Panc1 (cell line): ENCODE measurements at places on chromosomes 1 and 21.
A peak's percentile ranks its signal among the peaks of the same experiment; 100 is the strongest.

GRCh38 chr1:111598544-111598943 is 21.0 kb upstream of the RAP1A start:
- no peak for DNase-seq

GRCh38 chr1:228340686-228341449 is 65.8 kb downstream of the TRIM11 start:
- no peak for DNase-seq

DNA sequence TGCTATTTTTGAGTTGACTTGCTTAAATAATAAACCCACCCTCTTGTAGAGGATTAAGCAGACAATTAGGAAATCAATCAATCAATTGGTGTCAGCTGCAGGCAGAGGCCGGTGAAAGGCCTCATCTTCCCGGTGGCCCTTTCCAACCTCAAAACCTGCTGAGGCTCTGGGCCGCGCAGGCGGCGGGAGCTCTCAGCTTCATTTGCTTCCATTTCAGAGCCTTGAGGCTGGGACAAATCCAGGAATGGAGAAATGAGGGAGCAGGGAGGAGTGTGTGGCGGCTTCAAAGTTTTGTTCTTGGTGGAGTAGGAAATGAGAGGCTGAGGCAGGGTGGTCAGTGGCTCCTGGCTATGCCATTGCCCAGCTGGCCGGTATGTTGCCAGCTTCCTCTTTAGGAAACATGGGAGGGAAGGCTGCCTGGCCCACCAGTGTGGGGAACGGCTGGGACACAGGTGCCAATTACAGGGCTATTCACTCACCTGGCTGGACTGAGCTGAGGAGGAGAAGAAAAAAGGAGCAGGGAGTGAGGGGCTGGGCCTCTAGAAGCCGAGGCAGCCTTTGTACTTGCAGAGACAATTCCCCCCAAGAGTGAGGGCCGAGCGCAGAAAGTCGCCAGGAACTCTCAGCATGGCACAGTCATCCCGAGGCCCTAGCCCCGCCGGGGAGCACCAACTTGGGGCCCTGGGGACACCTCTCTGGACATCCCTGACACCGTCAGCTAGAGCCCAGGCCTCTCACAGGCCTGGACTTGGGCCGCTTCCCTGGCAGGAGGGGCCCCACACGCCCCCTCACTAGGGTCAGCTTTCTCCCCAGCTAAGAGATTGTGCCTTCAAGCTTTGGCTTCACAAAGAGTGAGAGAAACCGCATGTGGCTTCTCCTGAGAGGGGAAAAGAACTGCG is 4.4 kb downstream of the POU3F1 start:
- DNase-seq, result no peak

DNA sequence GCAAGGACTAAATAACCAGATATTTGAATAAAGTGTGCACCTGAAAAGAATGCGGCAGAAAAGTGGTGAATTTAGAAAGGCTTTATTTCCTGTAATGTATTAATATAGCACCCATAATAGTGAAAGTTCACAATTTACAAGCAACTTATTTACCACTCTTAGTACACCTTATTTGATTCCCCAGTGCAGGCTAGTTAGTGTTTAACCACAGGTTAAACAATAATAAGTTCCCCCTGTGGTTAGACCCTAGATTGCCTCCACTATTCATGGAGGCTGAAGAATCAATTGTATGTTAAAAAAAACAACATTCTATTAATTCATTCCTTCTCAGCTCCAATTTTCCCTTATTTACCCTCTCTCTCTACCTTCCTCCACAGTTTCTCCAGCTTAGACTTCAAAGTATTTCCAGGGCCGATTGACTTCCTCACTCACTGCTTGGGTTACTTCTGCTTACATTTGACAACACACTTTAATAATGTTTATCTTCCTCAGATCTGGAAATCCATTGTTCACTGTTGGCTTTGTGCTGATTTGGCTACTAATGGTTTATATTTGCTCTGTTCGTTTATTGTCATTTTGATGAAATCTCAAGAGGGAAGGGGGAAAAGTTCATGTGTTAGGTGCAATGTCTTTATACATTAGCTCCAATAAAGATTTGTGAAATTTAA is 796.3 kb downstream of the BRINP3 start:
- DNase-seq, result no peak

GRCh38 chr1:210571356-210572284 is 242.9 kb downstream of the HHAT start:
- DNase-seq, result no peak

GRCh38 chr1:193730017-193730416 is 543.6 kb upstream of the B3GALT2 start:
- no peak for DNase-seq

DNA sequence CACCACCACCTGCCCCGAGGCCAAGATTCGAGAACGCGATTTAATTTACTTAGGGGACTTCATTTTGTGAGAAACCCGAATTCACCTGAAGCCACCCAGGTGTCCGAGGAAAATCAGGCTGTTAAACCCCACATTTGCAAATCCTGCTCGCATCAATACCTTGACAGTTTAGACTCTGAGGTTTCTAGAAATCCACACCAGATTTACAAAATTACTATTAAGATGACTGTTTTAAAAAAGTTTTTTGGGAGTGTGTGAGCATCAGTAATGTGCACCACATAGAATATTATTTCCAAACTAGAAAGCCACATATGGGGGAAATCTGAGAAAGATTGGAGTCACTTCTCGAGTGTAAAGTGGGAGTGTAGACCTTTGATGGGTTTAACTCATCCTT is 685 bp downstream of the RIMKLA start:
- DNase-seq, result no peak

DNA sequence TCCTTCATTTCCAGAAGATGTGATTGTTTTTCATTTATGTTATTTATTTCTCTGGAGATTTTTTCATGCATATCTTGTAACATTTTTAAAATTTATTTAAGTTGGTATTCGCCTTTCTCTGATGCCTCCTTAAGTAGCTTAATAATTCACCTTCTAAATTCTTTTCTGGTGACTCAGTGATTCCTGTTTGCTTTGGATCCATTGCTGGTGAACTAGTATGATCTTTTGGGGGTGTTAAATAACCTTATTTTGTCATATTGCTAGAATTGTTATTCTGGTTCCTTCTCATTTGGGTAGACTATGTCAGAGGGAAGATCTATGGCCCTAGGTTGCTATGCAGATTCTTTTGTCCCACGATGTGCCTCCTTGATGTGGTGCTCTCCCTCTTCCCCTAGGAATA is 1347.2 kb upstream of the B3GALT2 start:
- no peak for DNase-seq

DNA sequence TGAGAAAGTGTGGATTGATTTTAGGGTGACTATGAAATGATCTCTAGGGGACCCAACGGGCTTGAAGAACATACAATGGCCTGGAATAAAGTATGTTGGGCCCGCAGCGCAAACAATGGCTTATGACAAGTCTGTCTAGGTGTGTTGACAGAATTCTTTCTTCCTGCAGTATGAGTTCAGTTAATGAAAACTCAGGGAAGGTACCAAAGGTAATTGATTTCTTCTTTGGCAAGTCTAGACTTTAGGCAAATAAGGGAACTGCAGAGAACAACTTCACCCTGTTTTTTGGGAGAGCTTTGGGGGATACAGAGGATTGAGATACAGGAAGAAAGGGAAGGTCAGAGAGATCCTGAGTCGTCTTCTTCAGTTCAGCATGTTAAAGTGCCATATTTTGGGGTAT is 7.8 kb upstream of the FMO2 start:
- no peak for DNase-seq

- no peak for DNase-seq
Observed at GRCh38 chr1:29415156-29415830, 179.0 kb downstream of the PTPRU start.

GRCh38 chr1:61301824-61302657 is 219.7 kb downstream of the NFIA start:
- DNase-seq, result no peak

DNA sequence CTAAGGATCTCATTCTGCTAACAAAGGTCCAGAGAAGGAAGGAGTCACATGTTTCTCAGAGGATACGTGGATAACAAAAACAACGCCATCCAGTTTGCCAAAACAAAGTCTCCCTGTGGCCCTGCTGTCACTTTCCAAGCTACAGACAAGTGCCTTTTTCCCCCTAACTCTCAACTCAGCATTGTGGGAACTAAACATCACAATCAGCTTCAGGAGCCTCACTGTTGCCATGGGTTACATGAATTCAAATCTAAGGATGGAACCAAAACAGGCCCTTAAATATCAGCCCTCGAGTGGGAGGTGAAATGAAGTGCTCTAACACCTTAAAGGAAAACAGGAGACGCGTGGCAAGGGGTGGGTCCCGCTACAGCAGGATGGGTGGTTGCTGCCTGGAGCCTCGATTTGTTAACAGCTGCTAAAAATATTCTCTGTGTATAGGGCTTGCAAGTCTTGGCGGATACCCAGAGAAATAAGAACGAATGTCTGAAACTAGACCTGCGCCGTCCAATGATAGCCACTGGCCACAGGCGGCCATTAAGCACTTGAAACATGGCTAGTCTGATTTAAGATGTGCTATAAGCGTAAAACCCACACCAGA is 66.4 kb upstream of the SOD1 start:
- DNase-seq, result no peak

GRCh38 chr1:210321131-210321530 is 7.6 kb upstream of the HHAT start:
- DNase-seq, result no peak

- peak; percentile 7 for DNase-seq
Observed at GRCh38 chr1:230031131-230031530, 35.9 kb upstream of the GALNT2 start.

DNA sequence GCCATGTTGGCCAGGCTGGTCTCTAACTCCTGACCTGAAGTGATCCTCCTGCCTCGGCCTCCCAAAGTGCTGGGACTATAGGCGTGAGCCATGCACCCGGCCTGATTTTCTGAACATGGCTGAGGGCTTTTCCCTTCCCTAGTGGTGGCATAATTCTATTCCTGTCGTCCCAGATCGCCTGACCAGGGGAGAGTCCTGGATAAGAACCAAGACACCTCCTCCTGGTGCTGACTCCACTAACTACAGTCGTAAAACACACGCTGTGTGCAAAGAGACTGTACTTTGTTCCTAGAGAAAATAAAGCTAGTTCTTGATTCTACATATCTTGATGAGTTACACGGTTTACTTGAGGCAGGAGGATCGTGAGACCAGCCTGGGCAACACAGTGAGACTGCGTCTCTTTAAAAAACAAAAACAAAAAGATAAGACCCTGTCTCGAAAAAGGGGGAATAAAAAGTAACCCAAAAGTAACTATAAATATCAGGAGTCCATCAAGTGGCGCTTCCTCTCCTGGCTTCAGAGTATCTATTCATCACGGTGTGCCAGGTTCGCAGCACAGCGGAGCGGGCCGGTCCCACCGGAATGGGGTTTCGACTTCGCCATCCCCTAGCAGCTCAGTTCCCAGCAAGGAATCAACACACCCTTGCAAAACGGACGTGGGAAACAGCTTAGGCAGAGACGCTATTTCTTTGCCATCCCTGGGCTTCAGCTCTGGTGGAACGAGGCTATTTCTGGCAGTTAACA is 973 bp downstream of the SDF4 start:
- DNase-seq, result no peak

- no peak for DNase-seq
Observed at GRCh38 chr1:23590058-23590783, 30.9 kb upstream of the ID3 start.

GRCh38 chr1:182699393-182700350 is 15.3 kb upstream of the RGS8 start:
- DNase-seq, result no peak

DNA sequence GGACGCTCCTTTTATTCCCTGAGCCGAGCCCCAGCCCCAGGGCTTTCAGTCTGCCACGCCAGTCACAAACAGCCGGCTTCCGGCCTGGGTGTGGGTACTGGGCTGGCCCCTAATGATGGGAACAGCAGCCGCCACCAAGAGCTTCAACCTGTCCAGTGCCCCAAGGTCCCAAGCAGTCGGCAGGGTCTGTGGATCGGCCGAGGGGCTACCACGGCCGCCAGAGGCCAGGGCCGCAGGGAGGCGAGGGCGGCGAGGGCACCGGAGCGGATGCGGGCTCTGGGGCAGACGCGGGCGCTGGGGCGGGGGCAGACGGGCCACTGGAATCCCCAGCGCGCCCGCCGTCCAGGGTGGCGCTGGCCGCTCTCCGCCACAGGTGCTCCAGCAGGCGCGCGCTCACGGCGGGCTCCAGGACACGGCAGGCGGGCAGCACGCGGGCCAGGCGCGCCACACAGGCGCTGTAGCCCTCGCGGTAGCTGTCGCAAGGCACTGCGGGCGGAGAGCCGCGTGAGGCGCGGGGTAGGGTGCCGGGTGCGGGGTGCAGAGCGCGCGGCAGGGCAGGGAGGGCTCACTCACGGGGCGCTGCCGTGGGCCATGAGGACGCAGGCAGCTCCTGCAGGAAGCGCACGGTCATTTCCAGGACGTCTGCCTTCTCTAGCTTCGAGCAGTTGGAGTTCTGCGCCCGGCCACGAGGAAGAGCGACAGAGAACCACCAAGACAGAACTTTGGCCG is 887 bp downstream of the HES2 start:
- no peak for DNase-seq

DNA sequence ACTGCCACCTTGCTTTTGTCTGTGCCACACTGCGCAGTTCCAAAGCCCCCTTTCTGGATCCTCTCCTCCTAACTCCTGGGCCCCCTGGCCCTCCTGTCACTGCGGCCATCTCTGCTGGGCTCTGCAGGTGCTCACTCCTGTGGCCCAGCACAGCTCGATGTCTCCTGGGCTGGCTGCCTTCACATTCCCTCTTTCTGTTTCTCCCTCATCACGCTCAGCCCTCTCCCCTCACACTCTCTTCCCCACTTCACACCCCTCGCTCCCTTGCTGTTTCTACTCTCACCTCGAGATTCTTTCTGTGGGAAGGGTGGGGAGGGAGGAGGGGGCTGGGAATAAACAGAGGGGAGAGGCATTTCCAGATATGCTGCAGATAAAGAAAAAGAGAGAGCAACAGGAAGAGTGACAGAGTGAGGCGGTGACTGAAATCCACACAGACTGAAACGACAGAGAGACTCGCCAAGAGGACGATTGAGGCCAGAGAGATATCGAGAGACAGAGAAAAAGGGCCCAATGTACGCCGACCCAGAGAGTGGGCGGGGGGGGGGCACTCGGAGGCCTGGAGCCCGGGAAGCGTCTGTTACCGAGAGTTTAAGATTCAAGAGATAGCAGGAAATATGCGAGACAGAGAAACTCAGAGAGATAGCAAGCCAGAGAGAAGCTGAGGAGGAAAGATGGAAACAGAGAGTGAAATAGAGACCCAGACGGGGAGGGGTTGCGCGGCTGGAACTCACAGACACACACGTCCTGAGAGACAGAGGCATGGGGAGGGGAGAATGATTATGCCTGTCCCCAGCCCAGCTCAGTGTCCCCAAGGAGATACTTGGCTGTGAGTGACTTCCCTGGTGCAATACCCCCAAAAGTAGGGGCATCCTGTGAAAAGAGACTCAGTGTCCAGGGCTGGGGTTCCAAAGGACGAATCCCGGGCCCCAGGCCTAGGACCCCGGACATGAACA is 666 bp downstream of the CSF3R start:
- DNase-seq, result no peak
